Fibroblast of skin of left biceps (primary cell): ENCODE measurements at places on chromosomes 11 and 22.

DNA sequence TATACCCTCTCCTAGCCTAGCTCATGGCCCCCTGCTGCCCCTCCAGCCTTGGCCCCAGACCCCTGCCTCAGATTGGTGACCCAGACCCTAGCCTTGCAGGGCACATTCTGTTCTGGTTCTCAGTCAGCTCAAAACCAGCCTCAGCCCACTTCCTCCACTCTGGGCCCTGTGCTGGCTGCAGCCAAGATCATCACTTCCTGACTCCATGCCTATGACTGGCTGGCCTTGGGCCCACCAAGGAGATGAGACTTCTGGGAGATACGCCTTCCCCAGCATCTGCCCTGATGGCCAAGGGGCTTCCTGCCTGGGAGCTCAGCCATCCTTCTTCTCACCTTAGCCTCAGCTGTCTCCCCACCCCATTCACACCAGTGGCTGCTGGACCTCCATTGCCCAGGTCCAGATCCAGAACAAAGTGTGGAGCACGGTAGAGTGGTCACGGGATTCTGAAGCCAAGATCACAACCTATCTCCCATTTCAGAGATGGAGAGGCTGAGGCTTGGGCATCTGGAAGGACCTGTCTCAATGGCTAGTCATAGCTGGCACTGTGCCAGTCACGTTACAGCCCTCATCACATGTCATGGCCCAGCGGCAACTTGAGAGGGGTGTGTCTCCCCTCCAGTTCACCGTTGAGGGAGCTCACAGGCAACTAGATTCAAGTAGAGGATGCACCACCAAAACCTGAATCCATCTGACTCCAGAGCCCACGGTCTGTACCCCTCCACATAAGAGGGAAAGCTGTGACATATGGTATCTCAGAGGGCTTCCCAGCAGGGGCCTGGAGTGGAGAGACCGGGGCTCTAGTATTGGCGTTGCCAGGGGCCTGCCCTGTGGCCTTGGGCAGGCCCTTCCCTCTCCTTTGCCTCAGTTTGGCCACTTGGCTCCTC, 43.0 kb upstream of the KLHL35 start:
- DNase-seq, result no peak

DNA sequence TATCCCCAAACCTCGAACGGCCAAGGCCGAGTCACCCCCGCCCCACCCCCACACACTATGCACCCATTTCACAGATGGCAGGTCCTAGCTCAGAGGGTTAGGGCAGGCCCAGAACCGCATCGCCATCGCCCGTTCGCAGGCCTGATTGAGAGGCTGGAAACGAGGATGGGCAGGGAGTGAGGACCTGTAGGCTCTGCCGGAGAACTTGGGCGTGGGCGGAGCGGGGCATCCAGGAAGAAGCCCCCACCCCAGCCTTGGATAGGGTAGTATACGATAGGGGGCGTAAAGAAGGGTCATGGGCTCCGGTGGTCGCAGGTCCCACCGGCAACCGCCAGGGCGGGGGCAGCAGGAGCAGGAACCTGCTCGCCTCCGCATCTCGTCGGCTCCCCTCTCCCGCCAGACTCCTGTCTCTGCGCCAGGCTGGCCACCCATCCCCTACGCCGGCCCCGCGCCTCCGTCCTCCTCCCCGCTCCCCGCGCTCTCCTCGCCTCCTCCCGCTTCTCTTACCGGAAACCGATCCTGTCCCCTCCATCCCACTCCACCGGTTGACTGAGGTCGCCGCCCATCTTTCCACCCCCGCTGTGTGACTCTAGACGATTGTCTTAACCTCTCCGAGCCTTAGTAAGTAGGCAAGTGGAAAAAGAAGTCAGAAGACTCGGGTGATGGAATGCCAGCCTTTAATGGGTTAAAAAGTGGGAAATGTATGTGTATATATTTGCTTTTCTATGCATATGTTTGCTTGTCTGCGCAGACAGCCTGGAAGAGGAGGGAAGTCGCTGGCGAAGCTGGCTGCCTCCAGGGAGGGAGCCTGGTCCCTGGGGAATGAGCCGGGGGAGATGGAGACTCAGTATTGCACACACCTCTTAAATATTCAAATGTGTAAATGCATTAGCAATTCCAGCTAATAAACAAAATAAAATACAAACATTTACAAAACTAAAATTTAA, 52.8 kb downstream of the CYTH4 start:
- DNase-seq, result no peak

GRCh38 chr11:88469561-88470225, 132.2 kb upstream of the CTSC start:
- no peak for DNase-seq

- DNase-seq, result no peak
Observed at GRCh38 chr22:48798281-48799226, 1029.1 kb downstream of the BRD1 start.

DNA sequence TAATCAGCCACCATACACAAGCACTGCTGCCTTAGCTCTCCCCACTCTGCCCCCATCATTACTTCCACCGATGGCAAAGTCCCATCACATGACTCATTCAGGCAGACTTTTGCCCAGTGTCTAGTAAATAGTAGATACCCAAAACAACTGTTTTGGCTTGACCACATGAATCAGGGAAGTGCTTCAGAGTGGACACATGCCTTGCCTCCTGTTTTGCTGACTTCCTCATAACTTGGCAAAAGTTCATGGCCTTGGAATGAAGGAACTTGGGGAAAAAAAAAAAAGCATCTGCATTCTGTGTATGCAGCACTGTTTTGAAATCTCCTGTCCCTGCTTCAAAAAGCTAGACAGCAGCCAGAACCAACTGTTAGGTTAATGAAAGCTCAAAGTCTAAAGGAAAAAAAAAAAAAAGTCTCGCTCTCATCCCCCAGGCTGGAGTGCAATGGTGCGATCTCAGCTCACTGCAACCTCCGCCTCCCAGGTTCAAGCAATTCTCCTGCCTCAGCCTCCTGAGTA, 335.3 kb downstream of the FAM181B start:
- DNase-seq, result no peak

DNA sequence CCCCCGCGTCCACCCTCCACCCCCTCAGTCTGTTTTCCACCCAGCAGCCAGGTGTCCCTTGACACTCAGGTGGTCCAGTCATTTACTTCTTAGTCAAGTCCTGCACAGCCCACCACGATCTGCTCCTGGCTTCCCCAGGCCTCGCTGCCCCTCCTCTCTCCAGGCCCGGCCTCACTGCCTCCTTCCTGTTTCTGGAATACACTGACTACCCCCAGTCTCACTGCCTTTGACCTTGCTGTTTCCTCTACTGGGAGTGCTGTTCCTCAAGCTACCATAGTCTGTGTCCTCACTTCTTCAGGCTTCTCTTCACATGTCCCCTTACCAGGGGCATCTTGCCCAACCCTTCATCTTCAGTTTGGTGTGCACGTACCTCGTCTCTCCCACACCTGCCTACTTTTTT, 7.4 kb downstream of the MCM5 start:
- no peak for DNase-seq

- DNase-seq, result peak; percentile 18
Observed at GRCh38 chr22:38881464-38881871, 9.5 kb upstream of the CBX6 start.

DNA sequence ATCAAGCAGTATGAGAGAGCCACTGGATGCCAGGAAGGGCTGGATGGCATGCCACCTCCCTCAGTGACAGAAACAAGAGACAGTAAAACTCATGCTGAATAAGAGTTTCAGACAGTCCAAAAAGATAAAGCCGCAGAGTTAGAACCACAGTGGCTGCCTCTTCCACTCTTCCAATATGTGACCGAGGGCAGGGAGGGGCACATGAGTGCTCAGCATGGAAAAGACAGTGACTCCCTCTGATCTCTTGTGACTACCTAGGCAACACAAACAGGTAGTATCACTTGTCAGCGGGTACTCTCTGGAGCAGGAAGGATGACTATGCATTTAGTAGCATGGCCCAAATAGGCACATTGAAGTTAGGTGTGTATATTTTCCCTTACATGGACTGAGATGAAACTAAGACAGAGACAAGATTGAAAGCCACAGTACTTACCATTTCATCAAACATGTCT, 295.4 kb downstream of the CADM1 start:
- DNase-seq, result no peak

DNA sequence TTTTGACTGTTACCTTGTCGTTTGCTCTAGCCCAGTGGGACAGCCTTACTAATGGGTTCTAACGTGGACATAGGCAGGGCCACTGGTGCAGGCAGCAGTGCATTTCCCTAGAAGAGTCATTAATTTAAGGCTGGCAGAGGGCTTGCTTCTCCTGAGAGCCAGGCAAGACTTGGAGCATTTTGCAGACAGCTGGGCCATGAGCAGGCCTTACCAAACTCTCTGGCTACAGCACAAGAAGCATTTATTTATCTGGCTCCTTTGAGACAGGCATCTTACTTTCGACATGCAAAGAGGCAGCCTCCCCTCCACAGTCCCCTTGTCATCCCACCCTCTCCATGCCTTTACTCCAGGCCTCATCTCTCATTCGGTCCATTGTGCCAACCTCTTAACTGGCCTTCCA, 139.9 kb downstream of the CSNK2A3 start:
- DNase-seq, result no peak

- DNase-seq, result no peak
Observed at GRCh38 chr11:108727665-108728064, 62.8 kb downstream of the DDX10 start.

GRCh38 chr11:75667831-75668450, 897 bp downstream of the MAP6 start:
- no peak for DNase-seq

DNA sequence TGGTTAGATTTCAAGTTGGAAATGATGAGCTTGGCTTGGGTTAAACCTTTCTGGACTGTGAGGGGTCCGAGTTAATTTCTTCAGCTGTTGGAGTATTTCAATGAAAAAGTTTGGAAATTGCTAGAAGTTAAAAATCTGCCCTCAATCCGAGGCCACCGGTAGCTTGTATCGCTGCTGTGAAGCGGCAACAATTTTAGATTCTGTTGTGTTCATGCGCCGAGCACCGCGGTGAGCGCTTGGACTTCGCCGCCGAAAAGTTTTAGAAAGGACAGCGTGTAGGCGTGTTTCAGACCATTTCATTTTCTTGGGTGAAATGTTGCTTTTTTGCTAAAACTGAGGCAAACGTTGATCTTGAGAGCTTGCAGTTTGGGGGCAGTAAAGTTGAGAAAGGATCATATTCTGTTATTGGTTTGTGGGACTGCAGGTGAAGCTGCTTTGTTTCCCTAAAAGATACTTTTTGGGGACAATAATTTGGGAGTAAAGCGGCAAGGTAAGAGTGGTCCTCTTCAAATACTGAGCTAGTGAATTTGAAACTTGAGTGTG, 928 bp downstream of the FBXO7 start:
- no peak for DNase-seq

- no peak for DNase-seq
Observed at GRCh38 chr11:83168756-83169155, 11.8 kb downstream of the PCF11 start.

DNA sequence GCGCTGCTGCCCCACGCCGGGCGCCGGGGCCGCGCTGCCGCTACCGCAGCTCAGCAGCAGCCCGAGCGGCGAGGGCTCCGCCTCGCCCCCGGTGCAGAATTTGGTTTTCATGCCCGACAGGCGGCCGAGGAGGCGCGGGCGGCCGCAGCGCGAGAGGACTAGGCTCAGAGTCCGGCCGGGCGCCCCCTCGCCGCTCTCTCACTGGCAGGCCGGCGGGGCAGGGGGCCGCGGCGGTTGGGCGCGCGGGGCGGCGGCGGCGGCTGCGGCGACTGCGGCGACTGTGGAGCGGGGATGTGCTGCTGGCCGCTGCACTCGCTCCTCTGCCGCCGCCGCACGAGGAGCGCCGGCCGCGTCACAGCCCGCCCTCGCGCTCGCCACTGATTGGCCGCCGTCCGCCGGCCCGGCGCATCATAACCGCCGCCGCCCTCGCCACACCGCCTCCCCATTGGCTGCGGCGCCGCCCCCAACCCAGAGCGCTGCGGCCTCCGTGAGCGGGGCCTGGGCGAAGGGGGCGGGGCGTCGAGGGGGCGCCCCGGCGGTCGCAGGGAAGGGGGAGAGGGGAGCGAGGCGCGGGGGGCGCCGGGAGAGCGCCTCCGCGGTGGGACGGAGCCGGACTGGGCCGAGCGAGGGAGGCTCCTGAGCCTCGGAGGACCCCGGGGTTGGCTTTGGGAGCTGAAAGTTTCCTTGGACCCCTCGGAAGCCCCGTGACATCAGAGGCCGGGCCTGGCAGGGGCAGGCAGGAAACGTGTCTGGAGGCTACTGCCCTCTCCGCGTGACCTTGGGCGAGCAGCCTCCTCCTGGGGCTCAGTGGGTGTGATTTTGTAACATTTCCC, at the start of gene CHKA:
Gene CHKA, minus strand, starts transcription at position 322 of the 833 bp plus-strand sequence. Its CDS starts 211 bp downstream, at position 111.
- peak; percentile 75 for DNase-seq

DNA sequence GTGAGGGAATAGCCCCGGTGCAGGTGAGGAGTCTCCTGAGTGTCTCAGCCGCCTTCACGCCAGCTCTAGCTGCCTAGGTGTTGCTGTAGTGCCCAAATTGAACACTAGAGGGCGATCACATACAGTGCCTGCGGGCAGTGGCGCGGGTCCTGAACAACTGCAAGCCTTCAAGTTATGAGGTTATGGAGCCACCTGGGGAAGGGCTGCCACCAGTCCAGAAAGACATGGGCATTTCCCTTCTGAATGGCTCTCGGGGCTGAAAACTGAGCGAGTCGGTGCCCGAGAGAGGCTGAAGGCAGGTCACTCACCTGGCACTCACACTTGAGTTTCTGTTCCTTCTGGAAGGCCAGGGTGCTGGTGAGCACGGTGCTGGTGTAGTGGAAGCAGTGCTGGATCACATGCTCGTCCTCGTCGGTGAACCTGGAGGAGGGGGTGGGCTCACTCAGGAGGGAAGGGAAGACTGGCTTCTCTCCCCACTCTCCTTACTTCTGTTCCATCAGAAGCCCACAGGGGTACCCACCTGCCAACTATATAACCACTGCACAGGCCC, 88.4 kb downstream of the PDE2A start:
- peak; percentile 4 for DNase-seq

- peak; percentile 63 for DNase-seq
Observed at GRCh38 chr11:122100037-122100755, 15.8 kb downstream of the BLID start.

DNA sequence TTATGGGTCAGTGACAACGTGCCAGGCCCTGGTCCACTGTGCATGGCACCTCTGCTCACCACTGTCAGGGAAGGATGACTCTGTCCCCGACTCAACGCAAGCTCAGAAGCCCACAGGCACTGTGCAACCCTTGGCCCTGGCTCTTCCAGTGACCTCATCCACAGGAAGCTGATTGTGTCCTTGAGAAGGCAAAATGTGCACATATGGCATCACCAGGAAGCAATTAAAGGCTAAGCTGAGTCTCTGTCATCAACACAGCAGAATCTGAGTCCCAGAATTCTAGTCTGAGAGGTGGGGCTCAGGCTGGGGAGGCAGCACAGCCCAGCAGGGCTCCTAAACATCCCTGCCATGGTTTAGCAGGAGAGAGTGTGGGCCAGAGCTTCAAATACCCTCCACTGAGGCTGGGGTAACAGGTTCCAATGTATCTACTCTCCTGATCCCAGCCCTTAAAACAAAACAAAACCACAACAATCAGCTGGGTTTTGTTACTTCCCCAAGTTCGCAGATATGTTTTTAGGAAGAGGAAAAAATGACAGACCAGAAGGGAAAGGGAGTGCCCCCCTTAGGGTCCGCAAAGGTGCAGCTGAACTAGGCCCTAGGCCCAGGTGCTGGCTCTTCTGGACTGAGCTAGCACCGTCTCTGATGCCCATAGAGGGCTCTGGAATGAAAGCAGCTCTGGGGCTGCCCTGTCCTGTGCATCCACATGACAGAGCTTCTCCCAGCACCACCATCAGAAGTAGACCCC, 33.5 kb upstream of the GNAZ start:
- DNase-seq, result peak; percentile 4

- no peak for DNase-seq
Observed at GRCh38 chr22:47630741-47631534, 868.5 kb downstream of the TBC1D22A start.
